Stimulated activated CD8-positive, alpha-beta memory T cell treated with anti-CD3 and anti-CD28 coated beads, Interleukin-2, amount 100 ng/mL, for 1 hour (primary cell): ENCODE measurements at places on chromosomes 2 and 18.

DNA sequence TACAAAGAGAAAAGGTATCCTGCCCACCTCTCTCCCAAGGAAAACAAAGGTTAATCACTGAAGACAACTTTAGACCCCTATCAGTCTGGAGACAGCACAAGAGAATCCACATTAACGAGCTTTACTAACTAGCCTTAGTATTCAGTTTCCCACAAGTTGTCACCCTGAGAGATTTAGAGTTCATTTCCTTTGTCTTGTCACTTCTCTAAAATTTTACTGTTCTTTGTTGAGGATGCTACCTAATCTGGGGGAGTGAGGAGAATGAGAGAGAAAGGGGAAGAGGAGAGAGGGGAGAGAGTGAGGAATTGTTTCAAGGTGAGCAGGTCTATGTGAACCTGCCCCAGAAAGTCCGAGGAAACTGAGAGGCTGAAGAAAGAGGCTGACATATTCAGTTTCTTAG lies 28.4 kb downstream of the C2orf76 start:
- DNase-seq: no peak

DNA sequence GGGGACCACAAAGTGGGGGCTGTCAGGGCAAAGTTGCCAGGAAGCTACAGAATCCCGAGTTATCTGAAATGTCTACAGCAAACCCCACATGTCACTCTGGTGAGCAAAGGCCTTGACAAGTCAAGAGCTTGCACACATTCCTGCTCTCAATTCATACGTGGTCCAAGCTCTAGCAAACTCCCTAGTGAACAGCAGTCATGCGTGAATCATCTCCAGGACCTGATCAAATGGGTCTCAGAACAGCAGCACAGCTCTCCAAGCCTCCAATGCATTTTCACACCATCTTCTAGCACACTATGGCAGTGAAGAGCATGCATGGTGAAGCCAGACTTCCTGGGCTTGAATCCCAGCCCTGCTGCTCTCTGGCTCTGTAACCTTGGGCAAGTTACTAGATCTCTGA lies 68.5 kb downstream of the MYO5B start:
- no peak for DNase-seq

- no peak for DNase-seq
Observed at GRCh38 chr18:20971886-20972267, 139.7 kb downstream of the ROCK1 start.

- DNase-seq: no peak
Observed at GRCh38 chr2:164479460-164479859, 141.8 kb downstream of the GRB14 start.

GRCh38 chr2:100113990-100114433 lies 28.4 kb downstream of the AFF3 start:
- no peak for DNase-seq

DNA sequence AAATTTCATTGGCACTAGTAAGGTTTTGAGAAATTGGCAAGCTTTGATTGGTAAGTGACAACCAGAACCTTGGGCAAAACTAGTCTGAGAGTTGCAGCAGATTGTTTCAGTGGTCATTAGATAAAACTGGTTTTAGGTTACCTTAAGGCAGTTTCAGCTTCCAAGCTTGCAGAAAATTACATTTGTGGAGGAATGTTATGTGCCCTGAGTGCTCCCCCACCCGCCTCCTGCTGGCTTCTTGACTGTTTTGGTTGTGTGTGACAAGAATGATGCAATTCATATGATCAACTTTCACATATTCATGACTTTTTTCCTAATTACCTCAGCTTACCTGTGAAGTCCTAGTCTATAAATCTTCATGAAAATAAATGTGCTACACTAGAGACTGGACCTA lies 599.5 kb upstream of the ZNF804A start:
- no peak for DNase-seq

- no peak for DNase-seq
Observed at GRCh38 chr2:40244251-40244650, 207.6 kb downstream of the SLC8A1 start.

DNA sequence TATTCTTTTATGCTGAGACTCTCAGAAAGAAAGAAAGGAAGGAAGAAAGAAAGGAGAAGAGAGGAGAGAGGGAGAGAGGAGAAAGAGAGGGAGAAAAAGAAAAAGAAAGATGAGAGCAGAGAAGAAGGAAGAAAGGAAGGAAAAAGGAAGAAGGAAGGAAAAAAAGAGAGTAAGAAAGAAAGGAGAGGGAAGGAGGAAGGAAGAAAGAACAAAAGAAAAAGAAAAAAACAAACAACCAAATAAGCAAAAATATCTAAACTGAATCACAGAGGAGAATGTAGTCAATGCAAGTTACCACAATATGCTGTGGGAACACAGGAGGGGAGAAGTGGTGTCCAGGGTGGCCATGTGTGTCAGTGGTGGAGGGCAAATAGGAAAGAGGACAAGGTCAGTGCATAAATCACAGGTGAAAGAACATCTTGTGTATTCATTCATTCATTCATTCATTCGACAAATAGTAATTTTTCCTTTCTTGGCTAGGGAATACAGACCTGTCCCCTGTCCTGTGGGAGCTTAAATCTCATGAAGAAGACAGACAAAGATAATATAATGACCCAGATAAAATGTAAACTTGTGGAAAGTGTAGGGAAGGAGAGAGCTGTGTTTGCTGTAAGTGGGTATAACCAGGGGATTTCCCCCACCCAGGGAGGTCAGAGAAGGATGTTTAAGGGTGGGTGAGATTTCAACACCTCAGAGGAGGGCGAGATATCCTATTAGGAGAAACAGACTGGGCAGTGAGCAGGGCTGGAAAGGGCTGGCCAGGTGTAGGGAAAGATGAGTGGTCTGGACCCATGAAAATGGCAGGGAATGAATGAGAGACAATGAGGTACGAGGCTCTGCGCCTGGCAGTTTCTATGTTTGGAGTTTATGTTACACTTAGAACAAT lies 50.7 kb downstream of the IL1R2 start:
- no peak for DNase-seq

DNA sequence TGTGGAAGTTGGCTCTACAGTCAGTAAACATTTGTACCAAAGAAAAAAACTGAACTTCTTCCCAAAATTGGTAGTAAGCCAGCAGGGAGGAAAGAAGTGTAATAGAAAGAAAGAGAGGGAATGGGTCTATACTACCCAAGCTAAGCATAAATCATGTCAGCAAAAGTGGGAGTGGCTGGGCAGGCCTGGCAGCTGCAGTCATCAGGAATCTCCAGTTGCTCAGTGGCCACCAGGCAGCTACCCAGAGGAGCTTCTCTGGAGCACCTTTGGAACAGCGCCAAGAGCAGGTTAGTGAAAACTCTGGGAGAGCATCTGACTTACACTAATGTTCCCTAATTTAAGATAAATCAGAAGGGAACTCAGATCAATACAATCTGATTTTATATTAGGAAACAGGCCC lies 14.3 kb downstream of the FRZB start:
- no peak for DNase-seq

DNA sequence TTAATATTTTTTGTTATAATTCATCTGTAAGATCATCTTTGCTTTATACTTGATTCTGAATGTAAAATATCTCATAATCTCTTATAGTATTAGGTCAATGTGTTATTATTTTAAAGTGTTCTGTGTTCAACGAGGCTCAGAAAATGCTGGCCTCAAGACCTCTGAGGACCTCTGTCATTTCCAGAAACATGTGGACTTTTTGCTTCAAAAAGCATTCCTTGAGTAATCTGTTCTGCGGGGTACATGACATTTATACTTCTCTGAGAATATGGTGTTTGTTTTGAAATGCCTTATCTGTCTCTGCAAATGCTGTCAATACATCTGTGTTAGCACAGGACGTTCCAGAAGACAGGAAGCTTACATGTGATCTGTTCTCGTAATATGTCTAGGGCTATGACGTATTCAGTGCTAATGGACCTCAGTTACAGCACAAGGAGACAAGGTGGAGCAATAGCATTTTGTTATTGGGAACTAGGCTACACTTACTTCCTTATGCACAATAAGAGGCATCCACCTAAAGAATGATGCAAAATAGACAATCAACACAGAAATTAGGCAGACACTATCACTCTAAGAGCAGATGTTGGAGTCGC lies 37.6 kb upstream of the IL1RL1 start:
- DNase-seq: no peak

GRCh38 chr2:119428488-119429224 lies 3.0 kb upstream of the TMEM37 start:
- DNase-seq: no peak

DNA sequence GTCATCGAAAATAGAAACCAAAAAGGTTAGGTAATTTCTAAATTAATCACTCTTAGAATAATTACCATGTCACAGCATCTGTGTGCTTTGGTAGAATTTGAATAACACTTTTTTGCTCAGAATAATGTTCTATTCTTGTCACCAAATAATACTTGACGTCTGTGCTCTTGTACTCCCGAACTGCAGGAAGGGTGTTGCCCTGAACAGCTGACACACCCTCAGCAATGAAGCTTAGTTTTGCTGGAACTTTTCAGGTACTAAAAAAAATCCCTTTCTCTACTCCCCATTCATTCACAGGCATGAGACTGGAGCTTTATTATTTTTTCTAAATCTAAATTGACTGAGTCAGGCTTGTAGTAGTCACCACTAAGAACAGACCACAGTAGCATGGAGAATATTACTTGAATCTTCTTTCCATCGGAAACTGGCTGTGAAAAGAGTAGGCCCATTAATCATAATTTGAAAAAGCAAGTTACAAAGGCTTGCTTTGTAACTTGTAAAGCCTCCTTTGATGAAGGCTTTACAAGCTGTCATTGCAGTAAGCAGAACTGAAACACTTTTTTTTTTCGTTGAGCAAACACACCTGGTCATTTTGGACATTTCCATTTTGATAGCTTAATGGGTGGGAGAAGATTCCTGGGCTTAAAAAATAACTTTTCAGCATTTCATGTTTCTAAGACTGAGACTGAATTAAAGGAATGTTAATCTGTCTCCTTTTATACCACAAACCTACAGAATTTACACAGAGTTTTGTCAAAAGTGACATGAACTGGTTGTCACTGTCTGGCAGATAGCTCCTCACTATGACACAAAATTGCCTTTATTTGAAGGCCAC lies 70.3 kb upstream of the PELI1 start:
- no peak for DNase-seq

DNA sequence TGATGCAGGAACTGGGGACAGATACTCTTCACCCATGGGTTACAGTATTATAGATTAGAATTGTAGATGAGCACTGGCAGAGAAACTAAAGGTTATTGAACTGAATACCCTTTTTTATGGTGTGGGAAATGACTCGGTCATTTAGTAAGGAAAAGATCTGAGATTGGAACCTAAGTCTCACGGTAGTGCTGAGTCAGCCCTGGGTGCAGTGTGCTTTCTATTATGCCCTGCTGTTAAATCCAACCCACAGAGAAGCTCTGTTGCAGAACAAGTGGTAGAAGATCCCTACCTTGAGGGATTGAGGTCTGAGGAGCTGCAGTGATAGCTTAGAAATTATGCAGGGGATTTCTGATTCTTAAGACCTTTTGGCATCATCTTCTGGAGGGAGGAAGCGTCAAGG lies 12.7 kb downstream of the CCT7 start:
- no peak for DNase-seq

DNA sequence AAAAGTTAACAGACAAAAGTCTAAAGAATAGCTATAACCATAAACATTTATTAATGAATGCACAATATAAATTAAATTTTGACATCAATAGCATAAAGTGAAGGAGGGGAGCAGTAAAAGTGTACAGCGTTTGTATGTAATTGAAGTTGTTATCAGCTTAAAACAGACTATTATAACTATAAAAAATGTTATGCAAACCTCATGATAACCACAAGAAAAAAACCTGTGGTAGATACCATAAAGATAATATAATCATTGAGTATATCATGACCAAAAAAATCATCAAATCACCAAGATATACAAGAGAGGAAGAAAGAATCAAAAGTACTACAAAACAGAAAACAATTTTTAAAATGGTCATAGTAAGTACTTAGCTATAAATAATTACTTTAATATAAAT lies 122.1 kb upstream of the ID2 start:
- DNase-seq: no peak

DNA sequence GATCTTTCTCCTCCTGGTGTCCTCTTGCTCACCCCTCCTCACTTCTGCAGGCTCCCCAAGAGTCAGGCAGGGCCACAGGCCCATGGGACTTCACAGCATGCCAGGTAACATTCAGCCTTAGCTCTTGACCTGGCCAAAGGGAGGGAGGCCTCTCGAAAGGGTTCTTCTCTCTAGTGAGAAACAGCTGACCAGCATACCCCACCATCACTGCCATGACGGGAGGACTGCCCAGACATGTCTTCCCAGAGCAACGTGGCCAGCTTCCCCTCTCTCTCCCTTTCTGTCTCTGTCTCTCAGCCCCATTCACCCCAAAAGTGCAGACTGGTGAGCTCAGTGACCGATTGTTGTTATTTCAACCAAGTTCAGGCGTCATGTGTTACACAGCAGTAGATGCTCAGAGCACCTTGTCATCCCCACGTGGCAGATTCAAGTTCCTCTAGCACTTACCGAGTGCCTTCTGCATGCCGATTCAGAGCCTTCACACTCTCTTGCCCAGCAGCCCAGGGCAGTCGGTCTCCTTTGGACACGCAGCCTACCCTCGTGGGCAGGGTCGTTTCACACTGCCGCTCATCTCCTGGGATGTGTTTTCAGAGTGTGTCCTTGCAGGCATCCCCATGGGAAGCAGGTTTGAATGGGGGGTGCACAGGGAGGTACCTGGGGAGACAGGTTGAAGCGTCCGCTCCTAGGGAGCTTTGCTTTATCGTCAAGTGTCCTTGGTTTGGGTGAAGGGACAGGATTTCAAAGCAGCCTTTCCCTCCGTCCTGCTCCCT lies 259.9 kb downstream of the NDUFA10 start:
- DNase-seq: no peak

- no peak for DNase-seq
Observed at GRCh38 chr18:24214144-24214543, 75.3 kb downstream of the CABYR start.

DNA sequence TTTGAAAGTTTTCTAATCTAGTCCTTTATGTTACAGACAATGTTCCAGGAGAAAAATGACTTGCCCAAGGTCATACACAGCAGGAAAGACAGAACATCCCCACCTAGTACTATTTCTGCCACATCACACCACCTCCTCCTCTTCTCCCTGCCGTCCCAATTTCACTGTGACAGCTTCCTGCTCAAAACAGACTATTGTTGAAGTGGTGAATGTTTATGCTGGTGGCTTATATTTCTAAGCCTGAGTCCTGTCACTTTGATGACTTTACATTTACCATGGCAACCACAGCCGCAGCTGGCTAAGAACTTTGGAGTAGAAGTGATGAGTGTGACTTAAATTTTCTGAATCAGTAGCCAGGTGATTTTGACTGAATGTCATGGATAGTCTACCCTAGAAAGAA lies 10.0 kb downstream of the GALNT5 start:
- no peak for DNase-seq

- no peak for DNase-seq
Observed at GRCh38 chr2:205461678-205462665, 220.3 kb upstream of the NRP2 start.

DNA sequence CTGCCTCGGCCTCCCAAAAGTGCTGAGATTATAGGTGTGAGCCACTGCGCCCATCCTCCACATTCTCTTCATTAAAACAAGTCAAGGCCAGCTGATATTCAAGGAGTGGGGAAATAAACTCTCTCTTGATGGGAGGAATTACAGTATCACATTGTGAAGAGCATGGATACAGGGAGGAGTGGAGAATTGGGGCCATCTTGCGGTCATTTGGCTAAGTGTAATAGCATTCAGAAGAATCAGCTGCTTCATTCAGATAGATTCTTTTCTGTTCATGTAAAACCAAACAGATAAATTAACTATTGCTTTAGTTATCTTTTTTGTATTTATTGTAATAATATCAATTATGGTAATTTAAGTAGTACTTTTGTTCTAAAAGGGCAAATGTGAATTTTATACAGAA lies 156.3 kb downstream of the UBR3 start:
- no peak for DNase-seq

- no peak for DNase-seq
Observed at GRCh38 chr2:55014962-55015939, 35.0 kb downstream of the RTN4 start.

GRCh38 chr2:231671270-231672050 lies 36.9 kb upstream of the PTMA start:
- no peak for DNase-seq
